Activated gamma-delta T cell treated with Interleukin-2 at 50 U/mL for 16 hours (primary cell): ENCODE measurements at places on chromosomes 2 and 18.

DNA sequence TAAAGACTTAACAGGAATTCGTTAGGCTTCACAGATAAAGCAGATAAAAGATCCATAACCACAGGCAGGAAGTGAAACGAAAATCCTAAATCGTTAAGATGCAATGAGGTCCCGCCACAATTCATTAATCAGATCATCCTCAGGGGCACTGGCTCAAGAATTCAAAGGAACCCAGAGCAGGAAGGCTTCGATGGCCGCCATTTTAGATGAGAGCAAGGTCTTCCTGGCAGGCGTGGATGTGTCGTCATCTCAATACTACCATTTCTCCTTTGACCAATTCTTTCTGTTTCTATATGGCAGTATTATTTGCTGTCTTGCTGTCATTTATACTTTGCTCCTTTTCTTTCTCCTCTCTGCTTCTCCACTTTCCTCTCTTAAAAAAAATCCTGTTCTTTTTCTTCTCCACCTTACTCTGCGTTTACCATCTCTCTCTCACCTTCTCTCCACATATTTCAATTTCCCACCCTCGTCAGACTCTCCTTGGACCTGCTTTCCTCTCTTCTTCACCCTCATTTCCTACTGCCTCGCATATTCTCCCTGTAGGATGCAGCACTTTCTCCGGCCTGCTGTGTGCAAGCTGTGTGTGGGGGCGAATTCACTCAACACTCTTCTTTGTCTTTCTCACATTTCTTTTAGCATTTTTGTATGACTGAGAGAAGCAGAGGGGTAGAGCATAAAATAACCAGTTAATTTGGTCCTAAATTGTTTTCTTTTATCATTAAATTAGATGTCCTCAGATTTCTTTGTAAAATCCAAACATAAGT, 35.1 kb upstream of the LHCGR start:
- no peak for DNase-seq

- no peak for DNase-seq
Observed at GRCh38 chr2:74847070-74847858, 13.3 kb downstream of the HK2 start.

- no peak for DNase-seq
Observed at GRCh38 chr2:238106698-238107524, 6.8 kb downstream of the ESPNL start.

GRCh38 chr2:98356729-98357128, 10.5 kb downstream of the CNGA3 start:
- no peak for DNase-seq

- DNase-seq: no peak
Observed at GRCh38 chr2:119208791-119209203, 14.8 kb upstream of the STEAP3 start.

DNA sequence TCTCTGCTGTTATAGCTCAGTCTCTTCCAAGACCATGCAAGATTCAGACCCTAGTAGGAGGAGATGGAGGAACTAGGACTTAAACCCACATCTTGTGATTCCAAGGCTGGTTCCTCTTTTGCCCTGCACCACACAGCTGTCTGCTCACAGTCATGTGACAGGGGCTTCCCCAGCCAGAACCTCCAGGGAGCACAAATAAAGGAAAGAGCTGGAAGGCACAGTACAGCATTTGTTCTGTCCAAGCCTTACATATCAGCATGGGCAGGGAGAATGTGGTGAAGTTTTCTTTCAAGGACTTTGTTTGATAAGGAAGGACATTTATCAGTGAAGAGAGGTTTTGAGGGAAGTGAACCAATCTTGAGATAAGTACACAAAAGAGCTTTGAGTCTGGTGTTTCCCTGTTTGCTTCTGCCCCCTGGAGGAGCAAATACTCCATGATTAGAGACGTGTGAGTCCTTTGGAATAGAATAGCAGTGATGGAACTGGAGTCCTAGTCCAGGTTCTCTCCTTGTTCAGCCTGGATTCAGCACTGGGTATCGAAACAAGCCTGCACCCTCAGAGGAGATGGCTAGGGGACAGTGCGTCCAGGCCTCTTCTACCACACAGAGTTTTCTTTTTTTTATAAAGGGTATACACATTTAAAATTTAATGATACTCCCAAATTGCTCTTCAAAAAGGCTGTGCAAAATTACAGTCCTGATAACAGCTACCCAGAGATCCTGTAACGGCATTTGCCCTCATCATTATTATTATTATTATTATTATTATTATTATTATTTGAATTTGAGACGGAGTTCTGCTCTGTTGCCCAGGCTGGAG, 24.6 kb upstream of the CASP10 start:
- DNase-seq: peak; percentile 63

DNA sequence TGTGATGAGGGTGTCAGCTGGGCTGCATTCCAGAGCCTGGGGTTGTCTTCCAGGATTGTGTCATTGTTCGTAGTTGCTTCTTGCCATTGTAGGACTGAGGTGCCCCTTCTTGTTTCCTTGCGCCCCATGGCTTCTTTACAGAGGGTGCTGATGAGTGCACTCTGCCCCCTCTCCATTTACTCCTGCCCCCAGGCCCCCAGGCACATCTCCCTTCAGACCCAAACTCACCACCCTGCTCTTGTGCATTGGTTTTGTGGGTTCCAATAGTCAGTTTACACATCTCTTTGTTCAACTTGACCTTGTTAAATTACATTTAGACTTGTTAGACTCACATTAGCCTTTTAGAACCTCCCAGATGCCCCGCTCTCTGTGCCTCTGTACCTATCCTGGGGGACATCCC, 33.1 kb downstream of the HJURP start:
- no peak for DNase-seq

- no peak for DNase-seq
Observed at GRCh38 chr2:101022221-101022620, 20.1 kb downstream of the RPL31 start.

- DNase-seq: no peak
Observed at GRCh38 chr2:130245976-130246375, 47.7 kb upstream of the TUBA3E start.

- DNase-seq: no peak
Observed at GRCh38 chr18:49768051-49768391, 45.3 kb downstream of the ACAA2 start.

GRCh38 chr2:97708048-97708380, 5.4 kb upstream of the ZAP70 start:
- DNase-seq: no peak

- DNase-seq: no peak
Observed at GRCh38 chr18:55446996-55447671, 140.9 kb downstream of the TCF4 start.

GRCh38 chr18:36650906-36651305, 177.9 kb downstream of the TPGS2 start:
- DNase-seq: no peak

DNA sequence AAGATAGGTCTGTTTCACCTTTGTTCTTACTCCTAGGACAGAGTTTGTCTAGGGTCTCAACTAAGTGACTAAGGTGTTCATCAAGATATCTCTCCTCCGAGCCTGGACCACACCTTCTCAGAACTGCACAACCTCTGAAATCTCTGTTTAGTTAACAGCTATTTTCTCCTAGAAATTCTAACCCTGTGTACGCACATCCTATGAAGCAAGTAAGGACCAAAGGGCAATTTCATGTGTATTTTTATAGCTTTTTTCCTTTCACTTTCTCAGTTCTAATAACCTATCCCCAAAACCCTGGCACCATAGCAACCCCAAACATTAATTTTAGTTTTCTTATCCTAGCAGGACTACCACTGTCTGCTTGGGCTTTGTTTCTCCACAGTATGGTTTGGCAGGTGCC, 59.1 kb downstream of the PTPN4 start:
- no peak for DNase-seq

GRCh38 chr2:216863946-216864345, 4.1 kb upstream of the TNP1 start:
- DNase-seq: no peak

DNA sequence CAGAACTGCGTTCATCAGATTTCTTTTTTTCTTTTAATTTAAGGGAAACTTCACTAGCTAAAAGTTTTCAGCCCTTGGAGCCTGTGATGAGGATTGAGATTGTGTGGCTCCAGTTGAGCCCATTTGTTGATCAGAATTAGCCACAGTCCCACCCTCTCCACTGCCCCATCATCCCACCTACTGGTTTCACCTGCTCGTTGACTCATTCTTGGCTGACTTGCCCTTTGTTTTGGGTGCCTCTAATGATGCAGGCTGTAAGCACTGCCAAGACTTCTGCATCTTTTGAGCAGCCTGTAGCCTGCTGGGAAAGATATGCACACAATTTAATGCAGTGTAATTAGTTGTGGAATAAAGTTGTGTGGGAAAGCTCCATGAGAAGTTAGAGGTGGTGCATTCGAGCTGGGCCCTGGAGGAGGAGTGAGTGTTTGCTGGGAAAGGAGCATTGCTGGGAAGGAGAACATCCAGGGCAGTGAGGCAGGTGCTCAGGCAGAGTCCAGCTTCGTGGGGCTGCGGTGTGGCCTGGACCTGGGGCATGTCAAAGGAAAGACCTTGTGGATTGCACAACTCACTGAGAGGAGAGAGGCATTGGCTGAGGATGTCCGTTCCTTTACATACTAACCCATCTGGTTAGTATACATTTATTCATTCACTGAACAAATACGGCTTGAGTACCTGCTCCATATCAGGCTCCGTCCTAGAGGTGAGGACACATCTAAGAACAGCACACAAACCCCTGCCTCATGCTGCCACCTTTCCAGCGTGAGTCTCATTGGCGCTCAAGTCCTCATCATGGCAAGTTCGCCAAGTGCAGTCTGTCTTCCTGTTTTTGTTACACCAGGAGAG, 18.2 kb downstream of the ASPRV1 start:
- no peak for DNase-seq

- DNase-seq: no peak
Observed at GRCh38 chr18:29076645-29077044, 899.7 kb upstream of the CDH2 start.

GRCh38 chr2:201320701-201321100, 36.4 kb downstream of the FLACC1 start:
- DNase-seq: no peak

DNA sequence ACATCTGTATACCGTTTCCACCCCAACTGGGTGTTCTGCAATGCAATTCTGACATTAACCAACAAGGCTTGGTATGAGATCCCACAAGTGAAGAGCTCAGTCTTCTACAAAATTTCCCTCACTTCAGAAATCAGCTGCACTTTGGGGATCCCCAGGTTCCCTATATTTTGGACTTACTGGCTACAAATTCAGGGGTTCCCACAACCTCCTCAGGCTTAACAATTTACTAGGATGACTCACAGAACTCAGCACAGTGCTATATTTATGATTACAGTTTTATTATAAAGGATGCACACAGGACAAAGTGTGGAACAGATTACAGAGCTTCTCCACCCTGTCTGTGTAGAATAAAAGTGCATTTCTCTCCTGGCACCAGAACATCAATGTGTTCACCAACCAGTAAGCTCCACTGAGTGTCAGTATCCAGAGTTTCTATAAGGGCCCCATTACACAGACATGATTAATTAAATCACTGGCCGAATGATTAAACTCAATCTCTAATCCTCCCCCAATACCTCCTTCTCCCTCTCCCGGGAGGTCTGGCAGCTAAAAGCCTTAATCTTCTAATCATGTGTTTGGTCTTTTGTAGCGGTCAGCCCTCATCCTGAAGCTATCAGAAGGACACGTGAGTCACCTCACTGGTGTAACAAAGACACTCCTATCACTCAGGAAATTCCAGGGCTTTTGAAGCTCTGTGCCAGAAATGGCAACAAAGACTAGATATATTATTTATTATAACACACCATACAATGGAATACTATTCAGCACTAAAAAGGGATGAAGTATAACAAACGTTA, 84.6 kb downstream of the SLC66A3 start:
- no peak for DNase-seq

GRCh38 chr2:46521215-46521683, 41.9 kb downstream of the TMEM247 start:
- no peak for DNase-seq

DNA sequence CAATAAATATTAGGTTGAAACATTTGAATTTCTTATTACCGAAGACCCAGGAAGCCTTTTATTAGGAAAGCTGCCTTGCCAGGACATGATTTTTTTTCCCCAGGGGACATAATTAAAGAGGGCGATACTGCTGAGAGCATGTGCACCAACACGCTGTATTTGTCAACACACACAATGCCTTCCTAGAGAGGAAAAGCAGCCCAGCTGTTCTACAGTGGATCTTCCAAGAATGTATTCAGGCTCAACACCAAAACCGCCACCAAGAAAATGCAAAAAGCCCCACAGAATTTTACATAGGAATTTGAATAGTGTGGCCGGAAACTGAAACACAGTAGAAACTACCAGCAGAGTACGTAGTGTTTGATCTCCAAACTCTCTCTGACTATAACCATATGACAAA, 320.4 kb downstream of the DLGAP1 start:
- no peak for DNase-seq

- DNase-seq: no peak
Observed at GRCh38 chr2:218895326-218895725, 14.7 kb downstream of the WNT10A start.

DNA sequence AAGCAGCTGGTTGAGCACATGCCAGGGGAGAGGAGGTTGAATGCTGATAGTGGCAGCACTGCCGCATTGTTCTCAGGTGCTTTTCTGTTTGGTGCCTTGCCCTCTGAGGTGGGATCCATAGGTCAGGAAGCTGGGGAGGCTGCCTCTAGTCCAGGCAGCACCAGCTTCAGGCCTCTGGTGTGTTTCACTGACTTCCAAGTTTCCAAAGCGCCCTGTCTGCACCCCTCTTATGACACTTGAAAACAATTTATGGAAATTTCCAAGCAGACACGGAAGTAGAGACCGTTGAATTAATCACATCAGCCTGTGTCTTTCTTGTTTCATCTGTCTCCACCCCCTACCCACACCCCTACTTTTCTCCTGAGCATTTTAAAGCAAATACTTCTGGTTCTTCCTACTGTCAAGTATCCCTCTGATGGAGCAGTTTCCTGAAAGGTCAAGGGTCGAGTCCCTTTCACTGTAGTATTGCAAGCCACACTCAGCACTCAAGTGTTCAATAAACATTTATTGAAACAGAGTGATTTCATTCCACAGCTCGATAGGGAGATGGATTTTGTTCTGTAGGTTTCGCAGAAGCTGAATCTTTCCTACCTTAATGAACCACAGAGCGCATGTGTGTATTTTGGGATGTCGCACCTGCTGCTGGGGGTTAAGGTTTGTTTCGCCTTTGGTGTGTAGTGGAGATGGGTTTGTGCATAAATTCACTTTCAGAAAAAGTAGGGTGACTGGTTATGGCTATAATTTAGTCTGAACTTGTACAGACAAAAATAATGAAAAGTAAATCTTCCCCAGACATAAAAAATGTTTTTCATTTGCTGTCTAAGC, 21.4 kb downstream of the DGKD start:
- no peak for DNase-seq

- DNase-seq: no peak
Observed at GRCh38 chr2:54470266-54470938, 14.3 kb downstream of the SPTBN1 start.

GRCh38 chr2:229713371-229714079, 830 bp downstream of the DNER start:
- no peak for DNase-seq

DNA sequence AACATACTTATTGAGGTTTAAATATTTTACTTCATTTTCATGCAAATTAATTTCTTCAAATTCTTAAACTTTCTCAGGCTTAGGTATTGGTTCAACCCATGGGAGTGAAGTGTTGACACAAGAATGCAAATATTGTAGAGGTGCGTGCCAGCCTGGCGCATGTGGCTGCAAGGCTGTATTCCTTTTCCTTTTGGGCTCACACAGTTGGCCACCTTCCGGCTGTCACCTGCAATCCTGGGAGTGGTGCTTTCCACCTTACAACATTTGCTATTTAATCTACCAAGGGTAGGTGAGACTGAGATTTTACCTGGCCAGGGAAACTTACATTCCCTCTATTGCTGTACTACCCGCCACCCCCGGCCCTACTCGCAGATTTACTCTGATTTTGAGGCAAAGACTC, 141.1 kb downstream of the DCC start:
- DNase-seq: no peak

GRCh38 chr2:96386470-96386869, 50.9 kb downstream of the NCAPH start:
- no peak for DNase-seq
